ENCODE measurements at places on chromosomes 12 and 14.

DNA sequence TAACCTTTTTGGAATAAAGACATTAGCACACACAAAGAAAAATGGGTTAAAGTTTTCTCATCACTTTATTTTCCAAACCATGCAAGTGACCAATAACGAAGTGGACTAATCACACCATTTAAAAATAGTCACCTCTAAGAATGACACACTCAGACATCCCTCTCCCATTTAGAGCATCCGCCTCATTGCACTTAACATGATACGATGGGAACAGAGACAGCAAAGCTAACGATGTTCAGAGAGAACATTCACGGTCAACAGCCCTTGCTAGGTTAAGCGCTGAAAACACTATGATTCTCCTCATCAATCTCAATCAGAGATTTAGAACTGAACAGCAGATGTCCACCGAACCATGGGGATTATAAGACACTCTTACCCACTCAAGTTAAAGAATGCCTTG, 35.8 kb downstream of the NIN start:
- no peak for DNase-seq

DNA sequence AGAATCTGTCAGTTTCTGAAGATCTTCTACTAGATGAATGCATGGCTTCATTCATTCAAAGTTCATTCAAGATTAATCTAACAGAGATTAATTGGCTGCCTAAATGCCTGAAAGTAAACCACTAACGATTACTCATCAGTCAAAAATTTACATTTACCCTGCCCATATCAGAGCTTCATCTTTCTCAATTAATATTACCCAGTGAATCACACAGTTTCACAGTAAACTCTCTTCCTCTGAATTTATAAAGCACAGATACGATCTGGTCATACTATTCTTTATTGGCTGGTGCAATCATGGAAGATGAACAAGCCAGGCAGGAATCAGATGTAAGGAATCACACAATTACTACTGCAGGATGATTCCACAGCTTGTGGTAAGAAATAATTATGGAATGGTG, 377.7 kb downstream of the SLC16A7 start:
- DNase-seq: no peak

GRCh38 chr14:57656853-57657252, 163.2 kb upstream of the CCDC198 start:
- no peak for DNase-seq

DNA sequence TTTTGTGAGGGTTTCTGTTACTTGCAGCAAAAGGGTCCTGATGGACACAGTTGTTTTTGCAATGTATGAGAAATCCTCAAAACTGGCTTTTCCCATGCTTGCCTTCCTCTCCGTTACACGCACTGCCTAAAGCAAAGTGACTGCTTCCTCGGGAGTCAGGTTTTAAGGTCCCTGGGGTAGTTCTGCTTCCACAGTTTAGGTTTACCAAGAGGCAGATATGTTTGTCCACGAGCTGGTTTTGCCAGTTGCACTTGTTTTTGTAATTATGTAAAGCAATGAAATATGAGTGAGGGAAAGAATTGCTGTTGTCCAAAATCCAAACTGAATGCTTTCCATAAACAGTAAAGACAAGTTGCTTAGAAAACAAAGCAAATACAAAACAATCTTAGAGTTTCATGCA, 290.7 kb upstream of the AMIGO2 start:
- DNase-seq: no peak

GRCh38 chr14:76765461-76765931, 4.2 kb downstream of the VASH1 start:
- DNase-seq: no peak

DNA sequence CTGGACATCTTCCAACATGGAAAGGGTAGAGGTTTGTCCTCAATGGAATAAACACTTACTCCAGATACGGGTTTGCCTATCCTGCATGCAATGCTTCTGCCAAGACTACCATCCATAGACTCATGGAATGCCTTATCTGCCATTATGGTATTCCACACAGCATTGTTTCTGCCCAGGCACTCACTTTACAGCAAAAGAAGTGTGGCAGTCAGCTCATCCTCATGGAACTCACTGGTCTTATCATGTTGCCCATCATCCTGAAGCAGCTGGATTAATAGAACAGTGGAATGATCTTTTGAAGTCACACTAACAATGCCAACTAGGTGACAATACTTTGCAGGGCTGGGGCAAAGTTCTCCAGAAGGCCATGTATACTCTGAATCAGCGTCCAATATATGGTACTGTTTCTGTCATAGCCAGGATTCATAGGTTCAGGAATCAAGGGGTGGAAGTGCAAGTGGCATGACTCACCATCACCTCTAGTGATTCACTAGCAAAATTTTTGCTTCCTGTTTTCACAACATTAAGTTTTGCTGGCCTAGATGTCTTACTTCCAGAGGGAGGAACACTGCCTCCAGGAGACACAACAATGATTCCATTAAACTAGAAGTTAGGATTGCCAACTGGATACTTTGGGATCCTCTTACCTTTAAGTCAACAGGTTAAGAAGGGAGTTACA, 140.4 kb downstream of the SLC35F4 start:
- no peak for DNase-seq

All from stimulated activated CD4-positive, alpha-beta T cell treated with anti-CD3 and anti-CD28 coated beads, Interleukin-12 subunit alpha, Interleukin-12 subunit beta, amount 100 ng/mL, for 24 hours (primary cell).